ENCODE measurements at places on chromosomes 6 and 20.

DNA sequence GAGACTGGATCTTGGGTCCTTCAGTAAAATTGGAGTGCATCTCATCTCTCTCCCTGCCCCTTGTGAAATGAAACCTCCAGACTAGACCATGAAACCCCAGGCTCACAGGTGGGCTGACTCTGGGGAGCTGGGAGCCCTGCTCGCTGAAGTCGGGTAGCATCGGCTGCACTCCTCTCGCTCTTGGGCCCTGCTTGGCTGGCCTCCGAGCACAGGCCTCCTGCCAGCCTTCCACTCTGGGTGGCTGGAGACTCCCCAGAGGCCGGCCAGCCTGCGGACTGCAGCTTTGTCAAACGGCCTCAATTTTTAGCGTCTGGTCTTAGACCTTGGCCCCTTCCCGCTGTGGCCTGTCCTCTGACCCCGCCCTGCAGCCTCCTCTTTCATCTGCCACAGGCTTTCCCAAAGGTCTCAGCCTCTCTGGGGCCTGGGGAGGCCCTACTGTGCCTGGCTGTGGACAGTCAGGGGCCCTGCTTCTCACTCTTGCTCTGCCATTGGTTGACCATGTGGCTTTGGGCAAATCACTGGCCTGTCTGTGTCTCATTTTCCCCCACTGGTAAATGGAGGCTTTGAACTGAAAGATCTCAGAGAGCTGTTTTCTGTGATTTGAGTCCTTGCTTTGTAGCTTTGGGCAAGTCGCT, 45.1 kb downstream of the SRC start:
- H3K27me3 ChIP-seq, result no peaks in the 10 kb centered on the region
- DNase-seq, result no peak
- no peaks in the 10 kb centered on the region for H3K4me1 ChIP-seq
- H3K27ac ChIP-seq, result no peak overlapping the region
- peaks cover 2% of the 10 kb centered on the region for H3K36me3 ChIP-seq
- H3K4me3 ChIP-seq, result no peak overlapping the region

DNA sequence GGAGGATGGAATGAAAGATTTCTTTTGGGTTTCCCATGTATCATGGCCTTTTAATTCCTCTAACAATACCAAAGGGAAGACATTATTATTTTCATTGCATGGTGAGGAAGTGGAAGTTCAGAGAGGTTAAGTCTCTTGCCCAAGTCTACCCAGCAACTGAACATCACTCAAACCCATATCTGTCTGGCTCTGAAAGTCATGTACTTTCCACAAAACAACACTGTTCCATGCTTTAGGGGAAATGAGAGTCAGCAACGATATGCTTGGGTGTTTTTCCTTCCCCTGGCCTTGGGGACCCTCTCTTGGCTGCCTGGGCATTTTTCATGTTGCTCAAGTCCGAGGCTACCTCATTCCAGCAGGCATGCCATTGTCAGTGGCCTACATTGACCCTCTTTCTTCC, 118.8 kb downstream of the ADTRP start:
- peaks cover 7% of the 10 kb centered on the region for H3K4me1 ChIP-seq
- no peaks in the 10 kb centered on the region for H3K36me3 ChIP-seq
- H3K4me3 ChIP-seq, result no peak overlapping the region
- DNase-seq, result no peak
- no peaks in the 10 kb centered on the region for H3K27me3 ChIP-seq

GRCh38 chr6:57138026-57138425, 34.1 kb upstream of the BAG2 start:
- no peaks in the 10 kb centered on the region for H3K4me1 ChIP-seq
- no peak for DNase-seq
- H3K27ac ChIP-seq, result no peak overlapping the region
- H3K27me3 ChIP-seq, result no peaks in the 10 kb centered on the region
- H3K4me3 ChIP-seq, result no peak overlapping the region

DNA sequence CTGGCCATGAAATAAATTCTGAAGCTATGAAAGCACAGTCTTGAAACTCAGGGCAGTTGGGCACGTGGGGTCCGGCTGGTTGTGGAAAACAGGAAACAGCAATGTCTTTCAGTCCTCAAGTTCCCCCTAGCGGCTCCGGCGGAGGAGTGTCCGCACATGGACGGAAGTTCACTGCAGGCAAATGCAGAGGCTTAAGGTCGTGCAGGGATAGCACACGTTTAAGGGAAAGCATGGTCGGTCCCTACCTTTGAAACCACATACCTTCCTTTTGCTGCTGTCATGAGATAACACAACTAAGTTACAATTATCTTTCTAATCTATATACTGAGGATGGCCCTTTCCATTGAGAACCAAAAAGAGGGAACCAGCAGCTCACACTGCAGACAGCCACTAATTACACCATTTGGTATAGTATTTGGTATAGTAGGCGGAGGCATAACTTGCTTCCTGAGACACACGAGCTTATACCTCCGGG, 52.6 kb upstream of the NFATC2 start:
- no peaks in the 10 kb centered on the region for H3K36me3 ChIP-seq
- H3K4me1 ChIP-seq, result peaks cover 11% of the 10 kb centered on the region
- no peaks in the 10 kb centered on the region for H3K27me3 ChIP-seq

GRCh38 chr6:154127657-154128056, 88.6 kb downstream of the OPRM1 start:
- no peaks in the 10 kb centered on the region for H3K4me1 ChIP-seq
- H3K36me3 ChIP-seq, result no peaks in the 10 kb centered on the region
- no peak for DNase-seq
- H3K27me3 ChIP-seq, result no peaks in the 10 kb centered on the region
- H3K4me3 ChIP-seq, result no peak overlapping the region

GRCh38 chr20:2671977-2672376, 8.0 kb upstream of the IDH3B start:
- no peak overlapping the region for H3K27ac ChIP-seq
- H3K36me3 ChIP-seq, result no peaks in the 10 kb centered on the region
- H3K4me1 ChIP-seq, result no peaks in the 10 kb centered on the region
- DNase-seq, result no peak

GRCh38 chr6:81768150-81768942, 15.9 kb upstream of the TENT5A start:
- no peaks in the 10 kb centered on the region for H3K27me3 ChIP-seq
- no peaks in the 10 kb centered on the region for H3K4me1 ChIP-seq
- no peak for DNase-seq
- no peak overlapping the region for H3K4me3 ChIP-seq
- H3K36me3 ChIP-seq, result no peaks in the 10 kb centered on the region
- H3K27ac ChIP-seq, result no peak overlapping the region

- H3K4me3 ChIP-seq, result no peak overlapping the region
- no peak overlapping the region for H3K27ac ChIP-seq
- H3K4me1 ChIP-seq, result no peaks in the 10 kb centered on the region
- H3K36me3 ChIP-seq, result no peaks in the 10 kb centered on the region
- H3K27me3 ChIP-seq, result peaks cover 47% of the 10 kb centered on the region
These were observed 109.7 kb downstream of the LRFN2 start for GRCh38 chr6:40477246-40478126.

- no peaks in the 10 kb centered on the region for H3K36me3 ChIP-seq
- H3K4me1 ChIP-seq, result peaks cover 18% of the 10 kb centered on the region
- H3K27me3 ChIP-seq, result no peaks in the 10 kb centered on the region
- no peak for DNase-seq
- no peak overlapping the region for H3K4me3 ChIP-seq
These were observed 3.8 kb downstream of the ULBP1 start for GRCh38 chr6:149967591-149967990.

GRCh38 chr6:152721956-152722355, 24.3 kb downstream of the MYCT1 start:
- no peak for DNase-seq
- H3K27me3 ChIP-seq, result no peaks in the 10 kb centered on the region
- H3K36me3 ChIP-seq, result no peaks in the 10 kb centered on the region
- no peak overlapping the region for H3K4me3 ChIP-seq
- H3K27ac ChIP-seq, result no peak overlapping the region

- DNase-seq, result no peak
- H3K4me3 ChIP-seq, result no peak overlapping the region
- no peak overlapping the region for H3K27ac ChIP-seq
- peaks cover 2% of the 10 kb centered on the region for H3K27me3 ChIP-seq
These were observed 436.6 kb downstream of the PRKN start for GRCh38 chr6:162290846-162291465.

DNA sequence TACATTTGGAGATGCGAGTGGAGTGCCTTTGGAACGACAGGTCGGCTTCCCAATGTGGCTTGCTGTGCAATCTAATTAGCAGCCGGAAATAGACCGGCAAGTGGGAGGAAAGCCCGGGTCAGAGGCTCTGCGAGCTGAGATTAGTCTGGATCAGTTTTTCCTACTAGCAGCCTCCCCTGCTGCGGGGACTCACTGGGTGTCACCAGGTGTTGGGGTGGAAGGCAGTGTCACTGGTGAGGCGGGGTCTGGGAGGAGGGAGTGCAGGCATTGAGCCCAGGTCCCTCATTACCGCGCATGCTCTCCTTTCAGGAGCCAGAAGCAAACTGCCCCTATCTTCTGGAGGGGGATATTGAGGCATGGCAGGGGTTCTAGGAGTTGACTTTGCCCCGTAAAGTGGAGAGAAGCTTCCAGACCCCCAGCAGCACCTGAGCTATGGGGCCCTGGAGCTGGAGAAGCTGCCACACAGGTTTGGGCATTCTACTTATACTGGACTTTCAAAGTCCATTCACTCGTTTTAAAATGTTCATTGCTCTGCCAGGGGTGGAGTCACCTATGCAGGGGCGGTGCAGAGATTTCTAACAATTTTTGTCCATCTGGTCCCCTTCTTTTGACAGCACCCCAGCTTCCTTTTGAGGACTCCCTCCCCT, 11.0 kb downstream of the SULF2 start:
- H3K4me1 ChIP-seq, result no peaks in the 10 kb centered on the region
- H3K27ac ChIP-seq, result no peak overlapping the region
- H3K36me3 ChIP-seq, result no peaks in the 10 kb centered on the region
- H3K4me3 ChIP-seq, result no peak overlapping the region
- no peak for DNase-seq

- no peak overlapping the region for H3K27ac ChIP-seq
- H3K4me3 ChIP-seq, result no peak overlapping the region
- H3K36me3 ChIP-seq, result no peaks in the 10 kb centered on the region
- DNase-seq, result no peak
- H3K27me3 ChIP-seq, result no peaks in the 10 kb centered on the region
These were observed 3.9 kb upstream of the TEAD3 start for GRCh38 chr6:35500782-35501181.

- H3K27me3 ChIP-seq, result no peaks in the 10 kb centered on the region
- H3K36me3 ChIP-seq, result no peaks in the 10 kb centered on the region
- H3K4me3 ChIP-seq, result no peak overlapping the region
- no peak for DNase-seq
These were observed 70.0 kb downstream of the COL12A1 start for GRCh38 chr6:75135876-75136275.

DNA sequence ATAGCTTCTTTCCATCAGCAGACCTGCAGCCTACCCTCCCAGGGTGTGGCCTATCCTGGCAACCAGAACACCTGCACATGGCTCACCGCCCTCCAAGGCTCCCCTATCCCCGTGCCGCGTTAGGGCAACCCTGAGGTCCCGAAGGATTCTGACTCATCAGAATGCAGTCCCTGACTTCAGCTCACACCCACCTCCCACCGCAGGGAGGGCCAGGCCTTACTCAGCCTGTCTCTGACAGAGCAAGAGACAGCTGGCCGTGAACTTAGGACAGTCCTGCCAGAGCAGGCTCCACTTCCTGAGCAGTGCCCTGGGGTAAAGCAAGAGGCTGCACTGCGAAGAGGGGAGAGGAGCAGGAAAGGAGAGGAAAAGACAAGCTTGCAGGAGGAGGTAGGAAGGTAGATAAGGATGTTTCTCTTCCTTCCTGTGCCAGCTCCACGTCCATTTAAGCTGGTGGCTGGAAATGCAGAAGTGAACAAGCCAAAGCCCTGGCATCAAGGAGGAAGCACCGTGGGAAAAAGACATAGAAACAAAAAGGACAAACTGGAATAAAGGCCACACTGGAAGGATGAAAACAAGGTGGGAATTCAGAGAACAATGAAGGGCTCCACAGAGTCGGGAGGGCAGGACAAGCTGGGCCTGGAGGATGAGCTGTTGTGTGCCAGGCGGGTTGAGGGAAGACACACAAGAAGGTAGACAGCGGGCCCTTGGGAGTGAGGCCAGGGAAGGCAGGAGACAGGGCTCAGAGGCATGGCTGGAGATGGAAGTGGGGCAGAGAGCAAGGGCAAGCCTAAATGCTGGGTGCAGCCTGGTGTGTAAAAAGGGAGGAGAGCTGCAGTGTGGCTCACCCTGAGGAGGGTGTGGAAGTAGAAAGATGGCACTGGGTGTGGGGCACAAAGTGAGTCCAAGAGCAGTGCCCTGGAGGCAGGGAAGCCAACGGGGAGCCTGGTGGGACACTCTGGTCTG, 102.7 kb downstream of the SLC23A2 start:
- no peaks in the 10 kb centered on the region for H3K27me3 ChIP-seq
- H3K27ac ChIP-seq, result no peak overlapping the region
- no peak overlapping the region for H3K4me3 ChIP-seq
- peaks cover 30% of the 10 kb centered on the region for H3K4me1 ChIP-seq
- no peaks in the 10 kb centered on the region for H3K36me3 ChIP-seq

DNA sequence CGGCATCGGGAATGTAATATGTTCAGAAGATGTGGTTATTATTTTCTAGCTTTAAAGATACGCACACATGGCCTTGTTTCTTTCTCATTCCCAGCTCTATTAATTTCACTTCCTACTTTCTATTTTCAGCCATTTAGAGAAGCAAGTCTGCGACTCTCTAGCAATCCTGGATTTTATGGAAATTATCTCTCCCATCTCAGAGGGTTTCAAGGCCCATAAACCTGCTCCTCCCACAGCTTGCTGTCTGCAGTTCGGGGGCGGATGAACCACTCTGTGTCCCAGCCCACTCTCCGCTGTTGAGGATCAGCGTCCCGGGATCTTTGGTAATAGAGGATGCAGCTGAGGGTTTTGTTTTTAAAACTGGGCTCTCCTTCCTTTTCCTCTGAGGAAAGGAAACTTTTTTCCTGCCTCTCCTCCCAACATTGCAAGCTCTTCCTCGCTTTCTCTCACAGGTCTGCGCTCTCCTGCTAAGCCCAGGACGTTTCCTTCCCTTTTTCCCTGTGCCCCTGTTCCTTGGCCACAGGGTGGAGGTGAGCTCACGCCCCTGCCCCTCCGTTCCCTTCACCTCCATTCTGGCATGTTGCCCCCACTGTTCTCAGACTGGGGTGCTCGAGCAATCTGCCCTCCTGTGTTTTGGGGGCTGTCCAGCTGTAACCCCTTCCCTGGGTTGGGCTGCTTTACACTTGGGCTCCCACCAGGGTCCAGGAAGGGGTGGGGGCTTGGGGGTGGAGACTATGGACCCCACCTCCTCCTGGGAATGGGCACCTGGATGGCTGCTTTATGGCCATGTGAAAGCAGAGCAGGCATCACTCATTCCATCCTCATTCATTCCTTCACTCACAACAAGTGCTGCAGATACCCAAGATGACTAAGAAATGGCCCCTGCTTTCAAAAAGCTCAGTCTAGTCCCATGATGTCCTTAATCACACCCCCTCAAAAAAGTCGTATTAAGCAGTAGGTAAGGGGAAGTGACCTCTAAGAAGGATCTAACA, 54.9 kb downstream of the ZBTB9 start:
- no peaks in the 10 kb centered on the region for H3K27me3 ChIP-seq
- no peak overlapping the region for H3K4me3 ChIP-seq
- H3K36me3 ChIP-seq, result no peaks in the 10 kb centered on the region
- no peaks in the 10 kb centered on the region for H3K4me1 ChIP-seq

DNA sequence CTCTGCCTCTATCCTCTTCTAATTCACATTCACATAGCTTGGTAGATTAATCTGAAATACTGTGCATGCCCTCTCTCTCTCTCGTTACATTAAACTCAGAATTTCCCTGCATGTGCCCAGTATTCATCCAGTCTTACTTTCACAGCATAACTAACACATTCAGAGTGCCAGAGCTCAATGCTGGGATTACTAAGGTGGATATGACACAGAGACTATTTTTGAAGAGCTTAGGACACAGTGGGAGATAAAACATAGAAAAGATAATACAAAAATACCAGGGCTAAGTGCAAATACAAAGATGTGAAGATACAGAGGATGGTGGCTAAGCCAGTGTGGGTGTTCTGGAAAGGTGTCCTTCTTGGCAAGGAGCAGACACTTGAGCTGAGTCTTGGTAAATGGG, 6.3 kb downstream of the SYNE1 start:
- no peak overlapping the region for H3K27ac ChIP-seq
- no peak overlapping the region for H3K4me3 ChIP-seq
- no peaks in the 10 kb centered on the region for H3K4me1 ChIP-seq
- no peaks in the 10 kb centered on the region for H3K27me3 ChIP-seq
- DNase-seq, result no peak
